ENCODE measurements at places on chromosomes 6 and 20. TPM values are rescaled to one million over a fixed set of nuclear protein-coding genes. Genes with fewer than 3 reads are reported as not detected.

Gene UBE2C
- polyA plus RNA-seq: 60.5 TPM

Gene PLCB1
- polyA plus RNA-seq: 37.7 TPM

Gene MUCL3
- 0.07 TPM for polyA plus RNA-seq

Gene SLC22A1
- 0.51 TPM for polyA plus RNA-seq

Gene GINS1
- polyA plus RNA-seq: 18.1 TPM

Gene SUMO4
- polyA plus RNA-seq: 1.4 TPM

Gene CD93
- 36.2 TPM for polyA plus RNA-seq

Gene CST2
- polyA plus RNA-seq: not detected

Gene AP5S1
- polyA plus RNA-seq: 9.8 TPM

Gene ADAM33
- polyA plus RNA-seq: 11.3 TPM

Gene LY6G6F
- polyA plus RNA-seq: 1.0 TPM

Gene TULP1
- 4.2 TPM for polyA plus RNA-seq

Gene SYCP2L
- polyA plus RNA-seq: 5.7 TPM

Gene MEI4
- polyA plus RNA-seq: 1.8 TPM

Gene PPP1R3G
- polyA plus RNA-seq: 1.8 TPM

Gene MANEA
- 23.2 TPM for polyA plus RNA-seq

Gene GLP1R
- 1.1 TPM for polyA plus RNA-seq

Gene ERVFRD-1
- 0.20 TPM for polyA plus RNA-seq

Gene SLC22A7
- polyA plus RNA-seq: 0.90 TPM

Gene ANKRD66
- polyA plus RNA-seq: not detected

Gene ANGPT4
- 0.18 TPM for polyA plus RNA-seq

Gene IRF4
- polyA plus RNA-seq: 0.36 TPM

Gene PTPN1
- 32.2 TPM for polyA plus RNA-seq

Gene CLVS2
- polyA plus RNA-seq: 0.30 TPM

Gene WDR27
- 41.7 TPM for polyA plus RNA-seq

Gene PGC
- 0.16 TPM for polyA plus RNA-seq

Gene KIF6
- polyA plus RNA-seq: 4.1 TPM

Gene HLA-A
- polyA plus RNA-seq: 179 TPM

Gene SLC18B1
- polyA plus RNA-seq: 28.2 TPM

Gene TUBB2B
- 157 TPM for polyA plus RNA-seq

Gene PAK5
- 0.49 TPM for polyA plus RNA-seq

Gene LGSN
- 0.43 TPM for polyA plus RNA-seq

Gene TRIM10
- polyA plus RNA-seq: 0.44 TPM

Gene SLC22A23
- 10.7 TPM for polyA plus RNA-seq

Gene FAM83C
- polyA plus RNA-seq: 0.05 TPM

Gene ZBTB2
- 16.5 TPM for polyA plus RNA-seq

Gene CCN6
- 3.8 TPM for polyA plus RNA-seq

Gene UNC5CL
- 10.7 TPM for polyA plus RNA-seq

Gene SIM1
- 29.2 TPM for polyA plus RNA-seq

Gene CRISP3
- 0.26 TPM for polyA plus RNA-seq

Gene EPHA7
- 44.7 TPM for polyA plus RNA-seq

Gene NOTCH4
- polyA plus RNA-seq: 24.5 TPM

Gene LINC00237
- not detected for polyA plus RNA-seq

Gene C20orf204
- polyA plus RNA-seq: 1.3 TPM

Gene PKIB
- polyA plus RNA-seq: 1.6 TPM

Gene BPIFA1
- polyA plus RNA-seq: not detected

Gene HTR1E
- 0.60 TPM for polyA plus RNA-seq

Gene NTSR1
- 1.4 TPM for polyA plus RNA-seq

Gene POM121L2
- not detected for polyA plus RNA-seq
